Epithelial cell of alveolus of lung (primary cell): ENCODE measurements at places on chromosomes 11 and 22. TPM values are rescaled to one million over a fixed set of nuclear protein-coding genes. Genes with fewer than 3 reads are reported as not detected.

SCT gene
- total RNA-seq: not detected in 2 replicates

PMM1 gene
- total RNA-seq: 49.0 and 58.1 TPM in 2 replicates

DMC1 gene
- 1.0 and 1.9 TPM in 2 replicates for total RNA-seq

AGBL2 gene
- total RNA-seq: 0.64 and 0.78 TPM in 2 replicates

ASCL2 gene
- total RNA-seq: 1.2 TPM in 1 of 2 replicates, not detected in the other

CCDC188 gene
- not detected in 2 replicates for total RNA-seq

LINC01488 gene
- not detected in 2 replicates for total RNA-seq

CD3E gene
- total RNA-seq: not detected in 2 replicates

HEPHL1 gene
- not detected in 2 replicates for total RNA-seq

C1QTNF5 gene
- 11.9 and 37.4 TPM in 2 replicates for total RNA-seq

SLC17A6 gene
- not detected in 2 replicates for total RNA-seq

GLYATL1 gene
- 0.26 TPM in 1 of 2 replicates, not detected in the other for total RNA-seq

SUSD2 gene
- total RNA-seq: 8.9 and 9.1 TPM in 2 replicates

FAM111B gene
- total RNA-seq: 5.6 and 7.7 TPM in 2 replicates

OR52I2 gene
- total RNA-seq: not detected in 2 replicates

PHETA2 gene
- total RNA-seq: 18.2 and 22.9 TPM in 2 replicates

OR52A1 gene
- not detected in 2 replicates for total RNA-seq

HIPK3 gene
- total RNA-seq: 28.1 and 42.9 TPM in 2 replicates

BCO2 gene
- total RNA-seq: 0.91 and 10.5 TPM in 2 replicates

SLC7A4 gene
- total RNA-seq: 0.13 TPM in 1 of 2 replicates, not detected in the other

PRR33 gene
- not detected in 2 replicates for total RNA-seq

B3GAT1 gene
- not detected in 2 replicates for total RNA-seq

PARVB gene
- 61.1 and 70.3 TPM in 2 replicates for total RNA-seq

USH1C gene
- total RNA-seq: not detected in 2 replicates

MIOX gene
- not detected in 2 replicates for total RNA-seq

MICALL1 gene
- 10.7 and 21.2 TPM in 2 replicates for total RNA-seq

TLCD5 gene
- 5.8 and 6.0 TPM in 2 replicates for total RNA-seq

C11orf21 gene
- total RNA-seq: not detected in 2 replicates

UBQLN3 gene
- under 0.01 and 0.08 TPM in 2 replicates for total RNA-seq

WBP2NL gene
- 0.72 TPM in 1 of 2 replicates, not detected in the other for total RNA-seq

RFPL1 gene
- total RNA-seq: not detected in 2 replicates

UBQLNL gene
- 0.13 and 0.40 TPM in 2 replicates for total RNA-seq

PKDREJ gene
- total RNA-seq: under 0.01 TPM in 1 of 2 replicates, not detected in the other

FGF4 gene
- total RNA-seq: not detected in 2 replicates

CCDC88B gene
- total RNA-seq: 1.0 and 1.8 TPM in 2 replicates

SLC5A12 gene
- total RNA-seq: not detected in 2 replicates

RAPSN gene
- total RNA-seq: 3.6 TPM in 1 of 2 replicates, not detected in the other

PARVG gene
- not detected in 2 replicates for total RNA-seq

OR51A4 gene
- total RNA-seq: not detected in 2 replicates

P2RX3 gene
- not detected in 2 replicates for total RNA-seq
